Mesenteric fat pad (tissue), 1 donor: ENCODE measurements at places on chromosomes 6 and 20. TPM values are rescaled to one million over a fixed set of nuclear protein-coding genes. Genes with fewer than 3 reads are reported as not detected.

DNA sequence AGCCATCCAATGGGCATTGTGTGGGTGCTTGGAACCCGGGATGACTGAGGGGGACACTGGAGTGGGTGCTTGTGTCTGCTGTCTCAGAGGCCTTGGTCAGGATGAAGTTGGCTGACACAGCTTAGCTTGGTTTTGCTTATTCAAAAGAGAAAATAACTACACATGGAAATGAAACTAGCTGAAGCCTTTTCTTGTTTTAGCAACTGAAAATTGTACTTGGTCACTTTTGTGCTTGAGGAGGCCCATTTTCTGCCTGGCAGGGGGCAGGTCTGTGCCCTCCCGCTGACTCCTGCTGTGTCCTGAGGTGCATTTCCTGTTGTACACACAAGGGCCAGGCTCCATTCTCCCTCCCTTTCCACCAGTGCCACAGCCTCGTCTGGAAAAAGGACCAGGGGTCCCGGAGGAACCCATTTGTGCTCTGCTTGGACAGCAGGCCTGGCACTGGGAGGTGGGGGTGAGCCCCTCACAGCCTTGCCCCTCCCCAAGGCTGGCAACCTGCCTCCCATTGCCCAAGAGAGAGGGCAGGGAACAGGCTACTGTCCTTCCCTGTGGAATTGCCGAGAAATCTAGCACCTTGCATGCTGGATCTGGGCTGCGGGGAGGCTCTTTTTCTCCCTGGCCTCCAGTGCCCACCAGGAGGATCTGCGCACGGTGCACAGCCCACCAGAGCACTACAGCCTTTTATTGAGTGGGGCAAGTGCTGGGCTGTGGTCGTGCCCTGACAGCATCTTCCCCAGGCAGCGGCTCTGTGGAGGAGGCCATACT lies 49.4 kb downstream of the PYGB start:
- DNase-seq, result no peak

GRCh38 chr6:128990915-128991314 lies 108.0 kb downstream of the LAMA2 start:
- no peak for DNase-seq

GRCh38 chr6:30684386-30685156 lies 1.9 kb downstream of the PPP1R18 start:
- no peak for DNase-seq

DNA sequence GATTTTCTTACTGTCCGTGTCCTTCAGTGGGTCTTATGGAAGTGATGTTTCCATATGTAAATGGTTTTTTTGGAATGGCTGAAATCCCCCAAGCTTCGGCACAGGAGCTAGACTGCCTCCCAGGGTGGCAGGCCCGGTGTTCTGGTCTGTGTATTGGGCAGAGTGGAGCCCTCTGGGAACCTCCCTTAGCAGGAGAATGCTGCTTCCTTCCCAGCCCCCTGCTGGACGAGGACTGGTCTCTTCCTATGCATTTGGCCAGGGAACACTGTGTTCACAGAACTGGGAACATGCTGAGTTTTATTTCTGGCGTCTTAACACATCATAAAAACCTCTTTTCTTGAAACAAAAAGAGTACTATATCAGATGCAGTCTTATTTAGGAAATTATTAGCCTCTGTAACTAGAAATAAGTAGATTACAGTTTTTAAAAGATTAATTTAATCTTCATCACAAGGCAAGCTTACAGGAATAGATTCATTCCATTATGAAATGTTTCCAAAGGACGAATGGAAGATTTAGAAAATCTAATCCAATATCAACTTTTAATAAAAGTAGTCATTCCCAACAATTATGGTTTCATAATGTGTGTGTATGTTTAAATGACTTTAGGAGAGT lies 56.6 kb downstream of the SYTL3 start:
- DNase-seq, result no peak

- no peak for DNase-seq
Measured at GRCh38 chr20:15818651-15819071, 754.6 kb downstream of the KIF16B start.

DNA sequence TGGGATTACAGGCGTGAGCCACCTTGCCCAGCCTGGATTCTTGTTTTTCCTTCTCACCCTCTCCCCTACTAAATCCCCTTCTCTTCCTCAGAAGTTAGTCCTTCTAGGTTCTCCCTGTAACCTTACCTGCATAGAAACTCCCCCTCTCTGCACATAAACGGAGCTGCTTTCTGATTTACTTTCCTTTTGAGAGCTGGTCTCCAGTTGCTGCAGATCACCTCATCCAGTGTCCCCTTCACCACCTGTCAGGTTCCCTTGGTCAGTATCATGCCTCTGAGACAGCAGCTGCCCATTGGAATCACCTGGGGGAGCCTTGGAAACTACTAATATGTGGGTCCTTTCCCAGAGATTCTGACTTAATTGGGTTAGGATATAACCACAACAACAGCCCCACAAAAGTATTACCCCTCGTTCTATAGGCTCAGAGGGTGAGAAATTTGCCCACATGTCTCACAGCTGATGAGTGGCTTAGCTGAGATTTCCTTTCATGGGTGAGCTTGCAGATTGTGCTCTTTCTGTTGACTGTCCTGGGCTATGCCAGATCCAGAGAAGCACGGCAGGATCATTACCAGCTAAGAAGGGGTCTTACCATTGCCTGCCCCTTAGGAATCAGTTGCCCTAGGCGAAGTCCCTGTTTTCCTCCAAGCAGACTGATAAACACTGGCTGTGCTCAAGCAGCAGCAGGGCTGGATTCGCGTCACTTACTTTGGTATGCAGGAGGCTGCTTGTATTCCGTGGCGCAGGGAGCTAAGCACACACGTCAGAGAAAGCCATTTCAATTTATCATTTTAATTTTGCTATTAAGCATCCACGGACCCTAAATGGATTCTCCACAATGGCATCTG lies 51.3 kb downstream of the AKAP12 start:
- DNase-seq, result no peak

DNA sequence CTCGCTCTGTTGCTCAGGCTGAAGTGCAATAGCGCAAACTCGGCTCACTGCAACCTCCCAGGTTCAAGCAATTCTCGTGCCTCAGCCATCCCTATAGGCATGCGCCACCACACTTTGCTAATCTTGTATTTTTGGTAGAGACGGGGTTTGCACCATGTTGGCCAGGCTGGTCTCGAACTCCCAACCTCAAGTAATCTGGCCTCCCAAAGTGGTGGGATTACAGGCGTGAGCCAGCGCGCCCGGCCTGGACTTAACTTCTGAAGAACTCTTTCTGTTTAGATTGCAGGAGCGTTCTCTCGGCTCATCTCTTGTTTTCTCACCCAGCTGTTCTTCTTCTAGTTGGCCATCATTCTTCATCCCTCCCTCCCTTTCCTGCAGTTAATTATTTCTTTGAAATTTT lies 30.3 kb downstream of the GTF2H5 start:
- peak; percentile 67 for DNase-seq

- no peak for DNase-seq
Measured at GRCh38 chr6:143733510-143733909, 55.7 kb downstream of the PHACTR2 start.

- DNase-seq, result no peak
Measured at GRCh38 chr6:17907406-17908229, 79.8 kb downstream of the KIF13A start.

DNA sequence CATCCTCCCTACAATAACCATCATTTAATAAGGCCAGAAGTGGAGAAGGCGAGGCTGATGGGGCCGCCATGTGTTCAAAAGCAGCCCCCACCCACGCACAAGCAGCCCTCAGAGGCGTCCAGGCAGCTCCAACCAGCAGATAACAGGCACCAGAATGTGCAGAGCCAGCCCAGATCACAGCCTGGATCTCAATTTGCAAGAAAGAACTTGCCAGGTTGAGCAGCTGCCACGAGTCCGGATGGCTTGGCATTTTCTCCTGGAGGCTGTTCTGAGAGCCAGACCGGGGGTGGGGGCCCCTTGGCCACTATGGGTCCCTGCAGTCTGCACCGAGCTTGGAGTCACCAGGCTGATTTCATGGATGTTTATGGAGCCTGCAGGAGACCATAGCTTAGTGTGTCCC lies 338.1 kb downstream of the PREX1 start:
- no peak for DNase-seq

DNA sequence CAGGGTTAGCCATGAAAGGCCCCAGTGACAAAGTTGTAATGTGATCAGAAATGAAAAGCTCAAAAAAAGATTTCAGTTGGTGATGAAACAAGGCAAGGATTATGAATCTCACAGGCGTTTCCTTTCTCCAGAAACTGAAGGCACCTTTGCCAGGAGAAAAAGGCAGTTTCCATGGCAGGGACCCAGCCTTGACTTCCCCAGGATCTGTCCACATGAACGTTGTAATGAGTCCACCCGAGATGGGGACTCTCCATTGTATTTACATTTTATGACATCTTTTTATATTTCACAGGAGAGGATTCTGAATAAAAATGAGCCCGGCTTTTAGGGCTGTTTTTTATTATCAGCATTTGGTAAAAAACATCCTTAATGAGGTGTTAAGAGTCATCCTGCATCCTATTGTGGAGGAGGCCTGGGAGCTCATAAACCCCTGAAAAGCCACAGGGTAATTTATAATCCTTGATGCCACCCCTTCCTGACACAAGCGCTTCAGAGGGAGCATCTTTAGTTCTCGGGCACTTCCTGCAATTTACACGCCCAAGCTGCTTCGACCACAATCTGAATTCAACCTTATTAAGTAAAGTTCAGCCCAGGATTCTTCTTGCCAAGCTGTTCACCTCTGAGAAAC lies 74.1 kb upstream of the SALL4 start:
- DNase-seq, result no peak

GRCh38 chr20:52569201-52569600 lies 377.6 kb upstream of the ZFP64 start:
- DNase-seq, result no peak

GRCh38 chr6:108118359-108118724 lies 43.8 kb upstream of the OSTM1 start:
- DNase-seq, result no peak

GRCh38 chr6:132464538-132465256 lies 48.2 kb downstream of the STX7 start:
- no peak for DNase-seq

DNA sequence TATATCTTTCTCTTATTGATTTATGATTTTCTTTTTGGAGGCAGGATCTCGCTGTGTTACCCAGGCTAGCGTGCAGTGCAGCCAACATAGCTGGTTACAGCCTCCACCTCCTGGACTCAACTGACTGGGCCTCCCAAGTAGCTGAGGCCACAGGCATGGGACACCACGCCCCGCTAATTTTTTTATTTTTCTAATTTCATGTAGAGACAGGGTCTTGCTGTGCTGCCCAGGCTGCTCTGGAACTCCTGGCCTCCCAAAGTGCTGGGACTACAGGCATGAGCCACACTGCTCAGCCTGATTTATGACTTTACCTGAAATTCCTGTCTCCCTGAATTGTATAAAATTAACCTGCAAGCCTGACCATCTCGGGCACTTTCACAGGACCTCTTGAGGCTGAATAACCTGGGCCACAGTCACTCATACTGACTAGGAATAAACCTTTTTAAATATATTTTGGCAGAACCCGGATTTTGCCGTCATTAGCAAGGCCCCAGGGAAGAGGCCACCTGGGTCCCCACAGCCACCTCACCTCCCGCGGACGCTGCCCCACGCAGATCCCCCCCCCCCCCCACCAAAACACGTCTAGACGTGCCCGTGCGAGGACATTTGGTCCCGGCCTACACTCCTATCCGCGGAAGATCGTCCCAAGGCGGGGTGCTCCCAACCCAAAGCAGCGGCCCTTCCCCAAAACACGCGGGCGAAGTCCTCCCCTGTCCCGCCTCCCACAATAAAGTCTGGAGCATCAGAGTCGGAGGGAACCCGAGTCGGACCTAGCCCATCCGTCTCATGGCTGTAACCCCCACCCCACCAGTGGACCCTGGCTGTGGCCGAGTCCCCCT lies 902 bp downstream of the ZNF337 start:
- no peak for DNase-seq

Gene AVP
- 0.96 TPM for total RNA-seq

Gene ADGB
- not detected for total RNA-seq

Gene PRSS16
- 0.19 TPM for total RNA-seq
